ENCODE measurements at places on chromosomes 11 and 22.

GRCh38 chr22:31244943-31245451, 32.9 kb downstream of the LIMK2 start:
- no peak for DNase-seq

- DNase-seq, result peak; percentile 70
Observed at GRCh38 chr11:120432056-120433018, 79.2 kb upstream of the GRIK4 start.

DNA sequence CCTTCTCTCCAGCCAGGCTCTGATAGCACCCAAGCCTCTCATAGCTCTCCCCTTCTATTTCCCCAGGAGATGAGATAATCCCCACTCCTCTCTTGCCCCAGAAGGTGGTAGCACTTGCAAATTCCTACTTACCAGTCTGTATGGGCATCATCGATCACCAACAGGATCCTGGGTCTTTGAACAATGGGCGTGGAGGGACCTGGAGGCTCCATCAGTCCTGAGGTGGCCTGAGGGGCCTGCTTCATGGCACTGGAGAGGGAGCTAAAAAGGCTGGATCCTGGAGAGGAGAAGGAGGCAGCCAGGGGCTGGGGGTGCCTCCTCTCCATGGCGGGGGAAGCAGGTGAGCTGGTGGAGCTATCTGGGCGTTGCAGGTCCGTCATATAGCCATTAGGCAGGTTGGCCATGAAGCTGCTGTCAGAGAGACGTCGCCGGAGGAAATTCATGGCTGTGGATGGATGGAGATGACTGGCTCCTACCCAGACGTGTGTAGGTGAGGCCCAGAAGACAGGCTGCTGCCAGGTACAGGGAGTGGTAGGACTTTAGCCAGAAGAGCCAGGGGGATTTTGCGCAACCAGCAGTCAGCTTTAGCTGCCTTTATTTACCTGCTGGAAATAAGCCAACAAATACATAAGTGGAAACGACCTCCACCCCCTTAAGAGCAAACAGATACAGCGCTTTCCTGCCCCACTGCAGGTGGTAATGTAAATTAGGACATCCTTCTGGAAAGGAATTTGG, 51.8 kb downstream of the SYN3 start:
- no peak for DNase-seq

GRCh38 chr11:12889243-12889642, 119.9 kb upstream of the RASSF10 start:
- no peak for DNase-seq

DNA sequence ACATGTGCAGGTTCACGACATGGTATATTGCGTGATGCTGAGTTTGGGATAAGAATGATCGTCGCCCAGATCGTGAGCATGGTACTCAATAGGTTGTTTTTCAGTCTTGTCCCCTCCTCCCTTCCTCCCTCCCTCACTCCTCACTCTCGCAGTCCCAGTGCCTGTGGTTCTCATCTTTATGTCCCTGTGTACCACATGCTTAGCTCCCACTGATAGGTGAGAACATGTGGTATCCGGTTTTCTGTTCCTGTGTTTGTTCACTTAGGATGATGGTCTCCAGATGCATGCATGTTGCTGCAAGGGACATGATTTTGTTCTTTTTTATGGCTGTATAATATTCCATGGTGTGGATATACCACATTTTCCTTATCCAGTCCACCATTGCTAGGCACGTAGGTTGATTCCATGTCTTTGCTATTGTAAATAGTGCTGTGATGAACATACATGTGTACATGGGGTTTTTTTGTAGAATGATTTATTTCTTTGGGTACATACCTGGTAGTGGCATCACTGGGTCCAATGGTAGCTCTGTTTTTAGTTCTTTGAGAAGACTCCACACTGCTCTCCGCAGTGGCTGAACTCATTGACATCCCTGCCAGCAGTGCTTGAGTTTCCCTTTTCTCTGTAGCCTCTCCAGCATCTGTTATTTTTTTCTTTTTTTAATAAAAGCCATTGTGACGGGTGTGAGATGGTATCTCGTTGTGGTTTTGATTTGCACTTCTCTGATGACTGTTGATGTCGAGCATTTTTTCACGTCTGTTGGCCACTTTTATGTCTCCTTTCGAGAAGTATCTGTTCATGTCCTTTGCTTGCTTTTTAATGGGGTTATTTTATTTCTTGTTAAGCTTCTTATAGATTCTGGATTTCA, 16.4 kb downstream of the ZBED4 start:
- DNase-seq, result no peak

GRCh38 chr11:62706850-62707247, 375 bp downstream of the BSCL2 start:
- DNase-seq, result no peak

GRCh38 chr11:130206141-130206540, 46.6 kb downstream of the ST14 start:
- no peak for DNase-seq

- peak; percentile 96 for DNase-seq
Observed at GRCh38 chr22:40040927-40041326, 46.2 kb downstream of the FAM83F start.

DNA sequence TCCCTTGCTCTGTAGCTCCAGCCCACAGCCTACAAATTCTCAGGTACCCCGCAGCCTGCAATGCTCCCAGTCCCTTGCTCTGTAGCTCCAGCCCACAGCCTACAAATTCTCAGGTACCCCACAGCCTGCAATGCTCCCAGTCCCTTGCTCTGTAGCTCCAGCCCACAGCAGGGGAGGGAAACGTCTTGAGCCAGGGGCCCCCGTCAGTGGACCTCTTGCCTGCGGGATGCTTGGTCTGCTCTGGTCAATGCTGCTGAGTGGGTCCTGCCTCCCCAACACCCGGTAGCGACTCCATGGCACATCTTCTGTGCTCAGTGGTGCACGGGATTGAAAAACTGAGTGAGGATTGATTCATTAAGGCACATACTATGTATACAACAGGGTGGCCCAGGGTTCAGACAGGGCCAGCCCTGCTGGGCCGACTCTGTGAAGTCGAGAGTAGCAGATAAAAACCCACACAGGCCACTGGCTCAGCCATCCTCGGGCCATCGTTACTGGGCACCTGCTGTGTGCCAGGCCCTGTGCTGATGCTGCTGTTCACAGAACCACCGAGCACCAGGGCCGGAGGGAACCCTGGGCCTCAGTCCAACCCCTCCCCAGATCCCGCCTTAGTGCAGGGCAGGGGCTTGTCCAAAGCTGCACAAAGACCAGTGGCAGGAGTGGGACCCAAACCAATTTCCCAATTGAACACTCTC, 69.7 kb downstream of the MYO7A start:
- no peak for DNase-seq

All from muscle of leg (tissue), 16 donors.